ENCODE measurements at places on chromosomes 2 and 18.
A peak's percentile ranks its signal among the peaks of the same experiment; 100 is the strongest.

GRCh38 chr2:174340400-174341292, 5.9 kb downstream of the SP9 start:
- DNase-seq, result no peak

- DNase-seq, result no peak
Measured at GRCh38 chr18:56431551-56431950, 206.8 kb downstream of the TXNL1 start.

DNA sequence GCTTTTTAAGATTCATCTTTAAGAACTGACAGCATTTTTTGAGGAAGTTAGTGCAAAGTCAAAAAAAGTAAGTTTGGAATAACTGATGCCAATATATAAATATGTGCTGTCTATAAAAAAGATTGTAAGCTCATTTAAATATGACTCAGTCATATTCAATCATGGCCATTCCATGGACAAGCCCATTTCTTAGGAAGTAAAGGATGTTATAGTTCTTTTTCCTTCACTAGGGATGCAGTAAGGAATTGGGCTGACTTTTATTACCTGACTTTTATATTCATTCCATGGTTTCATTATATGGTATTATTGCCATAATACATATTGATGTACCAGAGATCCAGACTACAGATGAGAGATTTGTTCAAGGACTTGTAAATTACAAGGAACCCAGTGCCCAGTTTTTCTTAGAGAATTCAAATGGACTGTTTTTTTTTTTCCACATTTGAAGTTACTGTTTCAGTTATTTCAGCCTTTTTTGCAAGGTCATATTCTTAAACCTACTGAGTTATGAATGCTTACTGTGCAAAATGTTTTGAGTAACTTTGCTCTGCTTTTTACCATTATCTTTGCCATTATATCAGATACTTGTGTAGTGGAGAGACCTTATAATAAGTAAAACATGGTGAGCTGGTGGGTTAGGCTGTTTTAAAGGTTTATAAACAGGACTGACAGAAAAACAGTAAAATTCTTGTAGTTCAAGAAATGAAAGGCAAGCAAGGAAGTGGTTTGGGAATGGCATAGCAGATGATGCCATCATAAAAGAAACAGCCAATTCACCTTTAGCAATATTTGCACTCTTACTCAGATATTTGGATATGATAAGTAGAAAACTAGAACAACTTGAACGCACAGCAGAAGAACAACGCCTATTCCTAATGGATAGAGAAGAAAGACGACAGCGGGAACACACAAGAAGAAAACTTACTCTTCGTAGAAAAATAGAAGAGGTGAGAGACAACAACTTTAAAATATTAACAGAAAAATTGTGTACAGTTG, 7.6 kb downstream of the FSIP2 start:
- no peak for DNase-seq

DNA sequence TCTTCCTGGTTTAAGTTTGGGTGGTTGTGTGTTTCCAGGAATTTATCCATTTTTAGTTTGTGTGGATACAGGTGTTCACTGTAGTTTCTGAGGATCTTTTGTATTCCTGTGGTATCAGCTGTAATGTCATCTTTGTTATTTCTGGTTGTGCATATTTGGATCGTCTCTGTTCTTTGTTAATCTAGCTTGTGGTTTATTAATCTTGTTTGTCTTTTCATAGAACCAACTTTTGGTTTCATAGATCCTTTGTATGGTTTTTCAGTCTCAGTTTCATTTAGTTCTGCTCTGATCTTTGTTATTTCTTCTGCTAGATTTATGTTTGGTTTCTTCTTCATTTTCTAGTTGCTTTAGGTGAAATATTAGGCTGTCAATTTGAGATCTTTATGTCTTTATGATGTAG, 202.4 kb upstream of the ZSWIM2 start:
- no peak for DNase-seq

- peak; percentile 15 for DNase-seq
Measured at GRCh38 chr2:128603411-128603924, 284.8 kb upstream of the HS6ST1 start.

DNA sequence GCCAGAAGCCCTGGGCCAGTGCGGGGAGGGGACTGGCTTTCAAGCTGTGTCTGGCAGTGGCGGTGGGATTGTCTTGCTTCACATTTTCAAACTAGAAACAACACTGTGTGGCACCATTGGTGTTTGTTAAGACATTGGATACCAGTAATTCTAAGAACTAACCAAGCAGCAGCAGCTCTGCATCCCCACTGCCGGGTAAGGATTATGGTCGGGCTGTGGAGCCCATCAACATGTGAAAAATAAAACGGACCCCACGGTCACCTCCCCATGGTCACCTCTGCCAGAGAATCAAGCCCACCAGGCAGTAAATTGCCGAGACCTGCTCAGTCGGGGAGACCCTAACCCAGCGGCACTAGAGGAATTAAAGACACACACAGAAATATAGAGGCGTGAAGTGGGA, 65.3 kb downstream of the C18orf63 start:
- DNase-seq, result no peak

DNA sequence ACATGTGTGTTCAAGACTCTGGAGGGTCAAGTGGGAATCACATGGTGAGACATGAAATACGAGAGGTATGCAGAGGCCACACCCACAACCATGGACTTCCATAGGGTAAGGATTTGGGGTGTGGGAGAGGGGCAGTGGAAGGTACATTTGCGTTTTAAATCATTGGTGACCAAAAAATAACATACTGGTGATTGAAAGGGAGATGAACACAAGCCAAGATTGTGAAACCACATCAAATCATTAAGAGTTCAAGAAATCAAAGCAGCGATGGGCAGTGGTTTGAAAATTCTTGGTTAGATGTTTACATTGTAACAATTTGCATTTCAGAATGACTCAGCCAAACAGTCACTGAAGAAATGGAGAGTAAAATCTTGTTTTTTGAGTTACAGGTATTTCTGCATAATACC, 1.9 kb upstream of the CABYR start:
- no peak for DNase-seq

DNA sequence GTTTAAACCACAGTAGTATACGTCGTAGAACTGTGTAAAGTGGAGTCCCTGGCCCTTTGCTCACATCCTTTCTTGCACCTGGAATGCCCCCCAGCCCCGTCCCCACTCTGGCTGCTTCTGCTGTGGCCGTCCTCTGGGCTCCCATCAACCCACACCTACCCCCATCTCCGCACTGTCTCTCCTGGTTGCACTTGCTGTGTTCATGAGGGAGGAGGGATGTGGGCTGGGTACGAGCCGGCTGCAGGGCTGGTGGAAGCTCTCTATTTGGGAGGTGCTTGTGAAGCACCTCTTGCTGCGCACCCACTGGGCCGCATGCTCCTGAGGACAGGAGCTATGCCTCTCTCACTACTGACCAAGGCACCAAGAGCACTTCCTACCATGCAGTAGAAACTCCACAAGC, 5.1 kb downstream of the OR6B3 start:
- no peak for DNase-seq

DNA sequence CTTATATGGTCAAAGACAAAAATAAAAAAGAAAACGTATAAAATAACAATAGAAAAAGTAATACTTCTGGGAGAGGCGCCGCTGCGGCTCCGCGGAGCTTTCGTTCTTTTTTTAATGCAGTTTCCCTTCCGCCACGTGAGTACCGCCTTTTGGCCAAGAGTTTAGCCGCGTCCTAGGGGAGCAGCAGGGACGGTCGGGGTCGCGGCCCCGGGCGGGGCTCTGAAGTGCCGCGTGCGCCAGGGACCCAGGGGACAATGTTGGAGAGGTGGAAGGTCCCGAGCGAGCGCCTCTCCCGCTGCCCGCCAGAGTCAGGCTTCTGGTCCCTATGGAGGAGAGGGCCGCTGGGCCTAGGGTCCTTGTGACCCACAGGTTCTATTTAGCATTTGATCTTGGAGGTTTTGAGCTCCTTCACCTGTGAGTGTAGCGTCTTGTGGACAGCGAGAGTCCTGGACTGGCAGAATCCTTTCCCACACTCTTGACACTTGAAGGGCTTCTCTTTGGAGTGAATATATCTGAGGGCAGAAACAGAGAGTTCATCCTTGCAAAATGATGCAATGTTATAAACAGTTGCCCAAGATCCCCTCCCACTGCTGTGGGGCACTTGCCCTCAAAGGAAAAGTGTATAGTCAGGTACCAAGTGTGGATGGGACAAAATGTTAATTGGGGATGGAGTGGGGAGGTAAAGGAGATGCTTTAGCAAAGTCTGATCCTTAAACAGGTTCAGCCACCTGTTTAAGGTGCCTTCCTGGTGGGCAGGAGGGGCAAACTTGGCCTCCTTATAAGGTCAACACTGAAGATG, 6.3 kb downstream of the OSR1 start:
- no peak for DNase-seq

GRCh38 chr2:169828141-169828811, 1.0 kb downstream of the UBR3 start:
- no peak for DNase-seq

- no peak for DNase-seq
Measured at GRCh38 chr2:47721296-47721695, 61.6 kb upstream of the MSH6 start.

DNA sequence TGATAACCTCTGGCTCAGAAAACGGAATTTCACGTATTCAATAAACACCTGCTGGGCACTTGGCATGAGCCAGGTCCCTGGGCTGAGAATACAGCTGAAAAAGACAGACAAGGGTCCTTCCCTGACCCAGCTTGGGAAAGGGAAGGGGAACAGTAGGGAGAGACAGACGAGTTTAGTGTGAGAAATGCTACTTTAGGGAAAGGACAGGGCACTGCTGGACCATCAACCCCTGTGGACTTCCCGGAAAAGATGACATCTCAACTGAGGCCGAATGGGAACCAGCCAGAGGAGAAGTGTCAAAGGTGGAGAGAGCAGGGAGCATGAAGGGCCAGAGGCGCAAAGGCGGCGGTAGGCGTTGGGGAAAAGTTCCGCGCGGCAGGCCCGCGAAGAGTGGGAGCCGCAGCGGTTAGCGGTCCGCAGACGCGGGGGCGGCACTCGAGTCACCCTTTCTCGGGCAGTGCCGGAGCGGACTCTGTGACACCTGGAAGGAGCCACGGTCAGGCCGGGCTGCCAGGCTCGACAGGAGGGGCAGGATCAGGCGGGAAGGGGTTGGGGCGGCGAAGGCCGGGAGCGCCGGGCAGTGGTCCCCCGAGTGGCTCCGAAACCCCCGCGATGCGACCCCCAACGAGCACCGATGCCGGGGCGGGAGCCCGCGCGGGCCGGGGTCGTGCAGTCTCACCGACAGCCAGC, 519 bp downstream of the TEX261 start:
- no peak for DNase-seq

DNA sequence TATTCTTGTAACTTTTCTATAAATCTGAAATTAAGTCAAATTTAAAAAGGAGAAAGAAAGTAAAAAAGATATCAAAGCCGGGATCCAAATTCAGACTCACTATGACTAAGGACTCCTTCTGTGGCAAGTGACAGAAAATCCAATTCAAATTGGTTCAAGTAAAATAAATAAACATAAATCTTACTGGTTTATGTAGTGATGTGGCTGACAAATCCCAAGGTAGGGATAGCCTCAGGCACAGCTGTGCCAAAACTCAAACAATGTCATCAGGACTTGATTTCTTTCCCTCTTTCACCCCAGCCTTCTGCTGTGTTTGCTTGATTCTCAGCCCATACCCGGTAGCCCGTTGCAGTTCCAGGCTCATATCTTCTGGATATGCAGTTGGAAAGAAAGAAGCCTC, 284.6 kb downstream of the SP3 start:
- DNase-seq, result no peak

- DNase-seq, result no peak
Measured at GRCh38 chr2:213066443-213066743, 85.0 kb downstream of the IKZF2 start.

GRCh38 chr2:176405477-176405876, 136.2 kb downstream of the MTX2 start:
- DNase-seq, result no peak

DNA sequence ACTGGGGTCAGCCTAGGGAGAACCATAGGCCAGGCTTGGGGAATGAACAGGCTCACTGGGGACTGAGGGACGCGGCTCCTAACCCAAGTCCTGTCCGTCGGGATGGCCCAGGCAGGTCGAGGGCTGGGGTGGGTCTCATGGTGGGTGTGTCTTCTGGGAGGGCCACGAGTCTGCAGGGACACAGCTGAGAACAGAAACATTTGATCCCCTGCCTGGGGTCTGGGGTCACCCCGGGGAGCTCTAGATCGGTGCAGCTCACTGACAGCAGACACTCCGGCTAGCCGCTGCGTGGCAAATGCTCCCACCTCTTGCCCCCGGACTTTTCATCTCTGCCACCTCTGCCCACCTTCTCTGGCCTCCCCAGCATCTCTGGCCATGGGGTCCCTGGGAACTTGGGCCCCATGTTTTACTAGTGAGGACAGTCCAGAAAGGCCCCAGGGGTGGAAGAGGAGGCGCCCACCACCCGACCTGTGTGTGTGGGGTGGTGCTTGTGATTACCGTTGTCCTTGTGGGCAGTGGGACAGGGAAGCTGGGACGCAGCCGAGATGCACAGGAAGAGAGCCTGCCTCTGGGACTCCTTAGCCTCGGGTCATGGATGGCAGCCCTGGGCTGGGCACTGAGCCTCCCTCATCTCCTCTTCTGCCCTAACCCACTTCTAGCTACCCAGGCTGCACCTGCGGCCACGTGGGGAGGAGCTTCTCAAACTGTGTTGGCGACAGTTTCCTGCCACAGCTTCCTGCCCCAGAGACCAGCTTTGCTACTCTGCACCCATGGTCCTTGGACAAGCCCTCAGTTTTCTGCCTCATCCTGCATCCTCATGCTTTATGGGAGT, 4.9 kb downstream of the ZAP70 start:
- no peak for DNase-seq

GRCh38 chr2:15874321-15874720, 66.0 kb upstream of the MYCN start:
- DNase-seq, result no peak

GRCh38 chr18:51568151-51568550, 370.7 kb upstream of the MEX3C start:
- DNase-seq, result no peak

- no peak for DNase-seq
Measured at GRCh38 chr2:96549967-96550786, 13.6 kb downstream of the ARID5A start.

DNA sequence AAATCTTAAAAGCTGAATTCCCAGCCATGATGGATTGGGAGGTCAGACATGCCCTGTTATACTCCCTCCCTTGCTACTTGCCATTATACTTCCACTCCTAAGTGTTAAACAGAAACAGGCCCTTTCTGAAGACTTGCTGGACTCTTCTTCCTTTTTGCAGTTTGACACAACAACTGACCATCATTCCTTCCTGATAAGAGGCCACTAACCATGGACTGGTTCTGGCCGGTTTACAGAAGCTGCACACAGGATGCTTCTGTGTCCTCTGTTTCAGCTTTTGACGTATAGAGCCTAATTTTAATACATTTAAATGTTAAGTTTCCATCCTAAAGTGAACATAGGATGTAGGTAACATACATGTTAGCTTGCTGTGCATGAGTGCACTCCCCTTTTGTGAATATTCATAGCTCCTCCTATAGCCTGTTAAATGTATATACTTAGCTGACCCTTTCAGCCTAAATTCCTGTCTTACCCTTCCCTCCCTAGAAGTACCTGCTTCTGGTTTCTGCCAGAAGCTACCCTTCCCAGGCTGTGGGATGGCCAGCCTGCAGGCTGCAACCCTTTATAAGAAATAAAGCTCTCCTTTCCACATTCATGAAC, 13.2 kb downstream of the FBXO48 start:
- no peak for DNase-seq
